ENCODE measurements at places on chromosomes 3 and 15. TPM values are rescaled to one million over a fixed set of nuclear protein-coding genes. Genes with fewer than 3 reads are reported as not detected.

Gene TGM5
- polyA plus RNA-seq, result not detected

Gene LRRC15
- not detected for polyA plus RNA-seq

- H3K4me1 ChIP-seq, result peaks cover 16% of the 10 kb centered on the region
- DNase-seq, result no peak
- no peaks in the 10 kb centered on the region for H3K36me3 ChIP-seq
- no peak overlapping the region for H3K4me3 ChIP-seq
Observed at GRCh38 chr3:183532620-183533411, 22.7 kb downstream of the KLHL6 start.

Gene ANKUB1
- polyA plus RNA-seq, result not detected

DNA sequence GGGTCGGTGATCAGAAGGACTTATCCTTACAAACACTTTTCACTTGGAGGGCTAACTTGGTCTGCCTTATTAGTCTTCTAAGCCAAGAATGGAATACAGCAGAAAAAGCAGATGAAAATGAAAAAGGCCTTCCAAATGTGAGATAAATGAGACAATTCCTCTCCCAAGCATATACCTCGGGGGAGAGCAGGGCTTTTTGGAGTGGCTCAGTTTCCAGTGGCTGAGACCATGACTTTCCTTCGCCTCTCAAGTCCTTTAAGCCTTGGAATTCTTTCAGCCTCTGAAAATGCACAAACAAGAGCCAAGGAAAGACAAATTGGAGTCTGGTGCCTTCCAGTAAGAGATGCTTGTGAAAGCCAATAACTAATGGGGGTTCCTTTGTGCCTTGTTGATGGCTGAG, 130.9 kb downstream of the DTWD1 start:
- no peak overlapping the region for H3K4me3 ChIP-seq
- H3K27ac ChIP-seq, result no peak overlapping the region
- no peaks in the 10 kb centered on the region for H3K36me3 ChIP-seq
- no peaks in the 10 kb centered on the region for H3K4me1 ChIP-seq

Measured in endothelial cell of umbilical vein (primary cell).